ENCODE measurements at places on chromosomes 16 and 17.

- DNase-seq: no peak
Measured at GRCh38 chr17:39756380-39757079, 18.8 kb downstream of the GRB7 start.

DNA sequence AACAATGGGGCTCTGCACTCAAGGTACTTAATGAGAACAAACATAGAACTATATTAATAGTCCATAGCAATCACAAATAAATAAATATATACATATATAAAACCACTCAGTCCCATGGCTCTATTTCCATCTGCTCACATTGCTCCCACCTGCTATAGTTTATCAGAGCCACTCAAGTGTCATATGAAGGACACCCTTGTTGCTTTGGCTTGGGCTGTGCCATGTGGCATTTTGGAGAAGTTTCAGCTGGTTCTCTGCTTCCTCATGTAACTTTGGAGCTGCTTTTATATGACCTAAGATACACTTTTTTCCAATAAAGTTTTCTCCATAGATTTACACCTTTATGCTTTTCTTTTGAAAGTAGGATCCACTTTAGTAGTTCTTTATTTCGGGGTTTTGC lies 126.4 kb downstream of the KCNJ2 start:
- no peak for DNase-seq

GRCh38 chr17:82414548-82415281 lies 3.4 kb upstream of the HEXD start:
- DNase-seq: peak; percentile 88

- DNase-seq: no peak
Measured at GRCh38 chr17:44502598-44503146, 534 bp downstream of the GPATCH8 start.

DNA sequence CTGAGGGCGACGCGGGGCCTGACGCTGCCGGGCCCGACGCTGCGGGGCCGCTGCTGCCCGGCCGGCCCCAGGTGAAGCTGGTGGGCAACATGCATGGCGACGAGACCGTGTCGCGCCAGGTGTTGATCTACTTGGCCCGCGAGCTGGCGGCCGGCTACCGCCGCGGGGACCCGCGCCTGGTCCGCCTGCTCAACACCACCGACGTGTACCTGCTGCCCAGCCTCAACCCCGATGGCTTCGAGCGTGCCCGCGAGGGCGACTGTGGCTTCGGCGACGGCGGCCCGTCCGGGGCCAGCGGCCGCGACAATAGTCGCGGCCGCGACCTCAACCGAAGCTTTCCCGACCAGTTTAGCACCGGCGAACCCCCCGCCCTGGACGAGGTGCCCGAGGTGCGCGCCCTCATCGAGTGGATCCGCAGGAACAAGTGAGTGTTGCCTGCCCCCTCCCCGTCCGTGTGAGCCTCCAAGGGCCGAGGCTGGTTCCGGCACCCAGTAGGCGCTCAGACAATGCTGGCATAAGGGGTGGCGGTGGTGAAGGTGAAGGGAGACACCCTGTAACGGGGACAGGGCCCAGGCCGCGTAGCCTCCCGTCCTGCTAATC lies 676 bp downstream of the CPD start:
- DNase-seq: peak; percentile 49

DNA sequence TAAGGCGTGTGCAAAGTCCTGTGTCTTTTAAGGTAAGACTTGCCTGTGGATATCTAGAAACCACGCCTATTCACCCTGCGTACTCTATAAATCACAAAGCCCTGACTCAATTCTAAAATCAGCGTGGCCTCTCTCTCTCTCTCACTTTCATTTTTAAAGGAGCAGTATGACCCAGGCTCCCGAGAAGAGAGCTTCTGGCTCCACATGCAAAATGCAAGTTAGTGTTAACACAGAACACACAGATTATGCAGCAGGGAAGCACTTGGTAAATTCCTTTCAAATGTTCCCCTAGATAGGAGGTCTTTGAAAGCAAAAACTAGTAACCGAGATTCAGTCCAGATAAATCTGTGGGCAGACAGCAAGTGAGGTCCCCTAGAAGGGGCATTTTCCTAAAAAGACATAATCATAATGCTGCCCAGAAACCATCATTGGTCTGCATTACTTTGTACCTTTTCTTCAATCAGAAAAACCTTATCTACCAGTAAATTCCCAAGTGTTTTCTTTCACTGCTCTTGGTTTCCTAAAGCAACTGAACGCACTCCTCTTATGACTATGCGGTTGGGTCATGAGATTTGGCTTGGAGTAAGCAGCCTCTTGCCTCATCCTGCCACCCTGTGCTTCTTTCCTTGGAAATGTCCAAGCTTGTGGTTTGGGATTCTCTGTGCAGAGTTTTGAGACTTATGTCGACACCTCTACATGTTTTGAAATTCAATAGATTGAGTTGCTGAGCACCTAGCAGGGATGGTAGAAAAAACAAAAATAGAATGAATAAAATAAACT lies 31.7 kb upstream of the KCNJ2 start:
- no peak for DNase-seq

- no peak for DNase-seq
Measured at GRCh38 chr17:40949418-40949817, 12.0 kb upstream of the KRT23 start.

DNA sequence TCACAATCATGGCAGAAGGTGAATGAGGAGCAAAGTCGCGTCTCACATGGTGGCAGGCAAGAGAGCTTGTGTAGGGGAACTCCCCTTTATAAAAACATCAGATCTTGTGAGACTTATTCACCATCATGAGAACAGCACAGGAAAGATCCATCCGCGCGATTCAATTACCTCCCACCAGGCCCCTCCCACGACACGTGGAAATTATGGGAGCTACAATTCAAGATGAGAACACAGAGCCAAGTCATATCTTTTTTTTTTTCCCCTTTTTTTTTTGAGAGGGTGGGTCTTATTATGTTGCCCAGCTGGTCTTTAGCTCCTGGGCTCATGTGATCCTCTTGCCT lies 60.0 kb downstream of the RPTOR start:
- DNase-seq: no peak

- peak; percentile 81 for DNase-seq
Measured at GRCh38 chr16:67967958-67968399, 458 bp downstream of the SLC12A4 start.

GRCh38 chr16:27706866-27707685 lies 157.1 kb downstream of the KATNIP start:
- DNase-seq: no peak

DNA sequence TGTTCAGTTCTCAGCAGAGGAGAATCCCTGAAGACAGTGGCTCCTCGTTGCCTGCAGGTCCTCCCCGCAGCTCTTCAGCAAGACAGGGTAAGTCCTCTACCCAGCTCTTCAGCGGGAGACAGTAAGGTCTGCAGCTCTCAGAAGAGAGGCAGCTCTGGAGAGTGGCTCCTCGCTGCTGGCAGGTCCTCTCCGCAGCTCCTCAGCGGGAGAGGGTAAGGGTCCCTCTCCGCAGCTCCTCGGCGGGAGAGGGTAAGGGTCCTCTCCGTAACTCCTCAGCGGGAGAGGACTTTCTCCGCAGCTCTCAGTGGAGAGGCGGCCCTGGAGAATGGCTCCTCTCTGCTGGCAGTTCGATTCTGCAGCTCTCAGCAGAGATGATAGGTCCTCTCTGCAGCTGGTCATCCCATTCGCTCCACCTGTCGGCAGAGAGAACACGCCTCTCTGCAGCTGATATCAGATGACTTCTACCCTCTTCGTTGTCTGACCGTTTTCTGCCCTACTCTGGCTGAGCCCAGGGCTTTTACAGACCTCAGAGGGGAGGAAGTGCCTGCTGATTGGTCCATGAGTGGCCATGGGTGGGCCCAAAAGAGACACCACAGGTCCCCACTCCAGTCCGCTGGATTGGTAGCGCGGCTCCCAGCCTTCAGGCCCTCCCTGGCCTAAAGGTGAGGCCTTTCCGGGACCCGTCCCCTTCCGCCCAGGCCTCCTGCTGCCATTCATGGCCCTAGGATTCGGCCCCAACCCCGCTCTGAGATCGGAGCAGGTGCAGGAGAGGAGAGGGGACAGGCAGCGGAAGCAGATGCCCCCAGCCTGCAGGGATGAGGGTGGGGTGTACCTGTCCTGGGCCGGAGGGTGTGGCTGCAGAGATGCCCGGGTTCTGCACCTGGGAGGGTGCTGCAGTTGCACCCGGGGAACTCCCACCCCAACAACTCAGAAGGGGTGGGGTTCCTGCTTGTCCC lies 11.9 kb upstream of the SHCBP1 start:
- DNase-seq: no peak

- no peak for DNase-seq
Measured at GRCh38 chr17:68749349-68750207, 148.4 kb upstream of the FAM20A start.

DNA sequence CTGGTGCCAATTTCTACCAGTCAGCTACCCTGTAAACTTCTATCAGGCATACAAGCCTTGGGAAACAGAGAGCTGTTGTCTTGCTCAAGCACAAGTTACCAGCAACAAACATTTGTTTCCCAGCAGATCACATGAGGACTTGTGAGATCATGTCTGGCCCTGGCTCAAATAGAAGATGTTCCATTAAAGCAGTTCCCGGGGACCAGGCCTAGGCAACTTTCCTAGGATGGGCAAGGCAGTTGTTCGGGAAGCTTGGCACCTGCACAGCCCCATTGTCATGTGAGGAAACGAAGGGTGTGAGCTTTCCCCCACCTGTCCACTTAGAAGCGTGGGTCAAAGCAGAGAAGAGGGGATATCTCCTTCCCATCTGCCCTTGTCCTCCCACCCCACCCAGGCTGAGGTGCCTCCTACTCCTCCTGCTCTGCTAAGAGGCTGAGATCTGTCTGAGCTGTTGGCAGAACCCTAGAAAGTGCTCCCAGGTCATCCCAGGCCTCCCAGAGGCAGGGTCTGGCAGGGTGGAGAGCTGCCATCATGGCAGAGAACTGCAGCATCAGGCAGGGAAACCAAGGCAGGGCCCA lies 11.2 kb upstream of the SLC47A2 start:
- DNase-seq: peak; percentile 67

DNA sequence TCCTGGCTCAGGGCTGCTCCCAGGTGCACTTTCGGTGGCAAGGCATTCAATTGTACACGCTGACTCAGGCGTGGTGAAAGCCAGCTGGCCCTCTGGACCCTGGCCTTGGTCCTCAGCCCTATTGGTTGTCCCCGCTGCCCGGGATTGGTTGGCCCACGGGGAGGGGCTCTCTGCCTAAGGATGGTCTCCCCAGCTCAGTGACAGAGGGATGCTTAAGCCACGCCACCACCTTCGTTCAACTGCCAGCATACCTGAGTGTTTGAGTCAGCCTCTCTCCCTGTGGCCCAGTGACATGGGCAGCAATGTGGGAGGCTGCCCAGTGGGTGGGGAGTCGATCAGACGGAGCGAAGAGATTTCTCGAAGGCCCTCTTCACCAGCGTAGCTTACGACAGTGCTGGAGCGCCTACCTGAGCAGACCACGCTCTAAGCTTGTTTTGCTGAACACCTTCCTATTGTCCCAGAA lies 30.3 kb downstream of the IRF8 start:
- DNase-seq: no peak

- DNase-seq: no peak
Measured at GRCh38 chr17:48613862-48614694, 1.0 kb downstream of the HOXB8 start.

DNA sequence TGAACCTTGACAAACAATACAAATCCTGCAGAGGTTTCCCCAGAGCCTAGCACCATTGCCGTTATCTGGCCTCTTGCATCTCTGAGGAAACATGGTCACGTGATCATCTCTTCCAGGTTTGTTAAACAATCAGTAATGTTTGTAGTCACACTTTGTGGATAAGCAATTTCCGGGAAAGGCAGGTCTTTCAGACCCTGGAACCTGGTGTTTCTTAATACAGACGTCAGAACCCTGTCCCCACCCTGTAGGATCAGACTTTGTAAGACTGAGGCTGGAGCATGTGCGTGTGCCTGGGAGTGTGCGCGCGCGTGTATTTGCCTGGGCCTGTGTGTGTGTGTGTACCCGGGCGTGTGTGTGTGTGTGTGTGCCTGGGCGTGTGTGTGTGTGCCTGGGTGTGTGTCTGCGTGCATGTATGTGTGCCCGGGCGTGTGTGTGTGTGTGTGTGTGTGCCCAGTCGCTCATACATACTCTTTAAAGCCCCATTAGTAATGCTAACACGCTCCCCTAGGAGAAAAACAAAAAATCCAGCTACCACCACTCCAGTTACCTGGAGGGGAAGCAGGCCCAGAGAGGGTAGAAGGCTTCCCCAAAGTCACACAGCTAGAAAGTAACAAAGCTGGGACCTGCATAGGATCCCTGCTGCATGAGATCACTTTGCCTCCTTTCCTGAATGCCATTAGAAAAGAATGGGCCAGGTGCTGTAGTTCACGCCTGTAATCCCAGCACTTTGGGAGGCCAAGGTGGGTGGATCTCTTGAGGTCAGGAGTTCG lies 5.3 kb downstream of the CTNS start:
- no peak for DNase-seq

DNA sequence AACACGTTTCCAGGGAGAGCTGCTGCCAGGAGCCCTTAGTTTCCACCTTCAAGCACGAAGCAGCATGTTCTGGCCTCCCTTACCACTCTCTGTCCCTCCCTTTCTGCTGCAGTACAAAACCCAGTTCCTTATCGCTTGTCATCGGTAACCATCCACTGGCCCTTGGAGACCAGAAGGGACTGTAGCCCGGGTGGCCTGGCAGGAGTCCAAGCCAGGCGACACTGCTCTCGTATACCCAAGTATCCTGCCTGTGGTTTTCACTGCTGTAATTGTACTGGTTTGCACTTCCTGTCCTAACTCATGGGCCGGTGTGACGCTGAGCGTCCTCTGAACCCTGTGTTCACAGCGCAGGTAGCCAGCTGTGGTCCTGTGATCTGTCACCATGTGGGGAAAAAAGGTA lies 81.1 kb downstream of the MAF start:
- DNase-seq: no peak

DNA sequence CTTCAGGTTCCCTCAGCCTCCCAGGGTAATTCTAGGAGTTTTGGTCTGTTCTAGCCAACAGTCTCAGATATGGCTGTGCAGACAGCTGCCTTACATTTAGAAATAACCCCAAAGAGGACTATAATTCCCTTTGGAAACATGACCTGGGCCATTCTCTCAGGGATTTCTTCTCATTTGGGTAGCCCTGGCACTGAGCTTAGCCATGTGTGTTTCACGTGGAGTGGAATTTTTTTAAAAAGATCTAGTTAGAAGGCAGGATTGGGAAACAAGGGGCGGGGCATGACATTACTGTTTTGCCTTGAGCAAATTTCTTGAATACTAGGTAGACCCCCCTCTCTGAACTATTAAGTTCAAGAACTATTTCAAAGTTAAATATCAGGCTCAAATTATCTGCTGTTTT lies 29.6 kb upstream of the MRC2 start:
- DNase-seq: no peak

DNA sequence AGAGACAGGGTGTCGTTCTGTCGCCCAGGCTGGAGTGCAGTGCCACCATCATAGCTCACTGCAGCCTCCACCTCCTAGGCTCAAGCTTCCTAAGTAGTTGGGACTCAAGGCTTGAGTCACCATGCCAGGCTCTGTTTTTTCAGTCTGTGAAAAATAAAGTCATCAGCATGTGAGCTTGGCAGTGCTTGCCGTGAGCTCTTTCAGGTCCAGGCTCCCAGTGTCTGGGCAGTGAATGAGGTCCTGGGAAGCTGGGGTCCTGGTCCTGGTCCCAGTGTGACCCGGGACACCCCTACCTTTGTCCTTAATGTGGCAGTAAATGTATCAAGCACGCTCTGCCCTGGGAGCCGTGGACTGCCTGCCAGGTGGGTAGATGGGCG lies 22.9 kb upstream of the RPL13 start:
- DNase-seq: no peak

- DNase-seq: no peak
Measured at GRCh38 chr16:78129349-78129748, 29.9 kb downstream of the WWOX start.
